ENCODE measurements at places on chromosomes 4 and X.

DNA sequence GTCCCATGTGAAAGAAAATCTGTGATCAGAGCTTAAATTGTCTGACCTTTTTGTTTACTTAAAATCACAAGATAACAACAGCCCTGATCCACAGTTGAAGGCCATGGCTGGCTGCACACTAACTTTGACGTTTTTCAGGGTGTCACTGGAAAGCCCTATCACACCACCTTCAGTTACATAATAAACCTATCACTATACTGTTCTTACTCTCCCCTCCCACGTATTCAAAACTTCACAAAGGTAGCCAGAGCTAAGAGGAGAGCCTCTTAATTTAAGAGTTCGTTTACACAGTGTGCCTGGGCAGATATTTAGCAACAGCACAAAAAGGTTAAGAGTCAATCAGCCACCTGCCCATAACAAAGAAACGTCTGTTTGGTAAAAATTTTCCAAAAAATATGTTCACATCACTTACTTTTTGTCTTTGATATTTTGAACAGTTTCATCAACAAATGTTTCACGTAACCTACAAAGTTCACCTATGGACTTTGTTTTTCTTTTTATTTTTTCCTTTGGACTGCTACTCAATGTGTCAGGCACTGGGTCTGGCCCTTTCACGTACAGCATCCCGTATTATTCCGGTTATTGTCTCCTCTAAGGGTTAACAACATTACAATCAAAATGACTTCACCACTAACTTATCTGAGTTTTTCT, 25.0 kb downstream of the RFC1 start:
- no peak for DNase-seq

DNA sequence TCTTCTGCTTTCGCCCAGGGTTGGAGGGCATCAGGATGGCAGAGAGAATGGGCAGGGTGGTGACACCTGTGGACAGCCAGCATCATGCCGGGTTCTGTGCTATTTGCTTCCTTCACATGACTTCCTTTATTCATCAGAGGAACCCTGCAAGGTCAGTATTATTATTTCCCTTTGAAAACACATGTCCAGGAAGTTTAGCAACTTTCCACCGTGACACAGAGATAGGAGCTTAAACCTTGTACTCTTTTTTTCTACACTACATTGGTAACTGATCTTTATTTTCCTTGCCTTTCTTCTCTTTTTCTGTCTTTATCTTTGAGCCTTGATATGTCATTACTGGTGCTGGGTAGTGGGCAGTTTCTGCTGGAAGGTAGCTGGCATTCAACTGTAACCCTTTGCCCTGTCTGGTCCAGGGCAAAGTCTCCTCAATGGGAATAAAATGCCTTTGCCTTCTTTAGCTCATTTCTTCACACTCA, 5.0 kb upstream of the MGST2 start:
- no peak for DNase-seq

GRCh38 chr4:89029591-89029990, 27.4 kb downstream of the FAM13A start:
- DNase-seq, result no peak

- no peak for DNase-seq
Measured at GRCh38 chrX:131703646-131704045, 159.8 kb downstream of the OR13H1 start.

DNA sequence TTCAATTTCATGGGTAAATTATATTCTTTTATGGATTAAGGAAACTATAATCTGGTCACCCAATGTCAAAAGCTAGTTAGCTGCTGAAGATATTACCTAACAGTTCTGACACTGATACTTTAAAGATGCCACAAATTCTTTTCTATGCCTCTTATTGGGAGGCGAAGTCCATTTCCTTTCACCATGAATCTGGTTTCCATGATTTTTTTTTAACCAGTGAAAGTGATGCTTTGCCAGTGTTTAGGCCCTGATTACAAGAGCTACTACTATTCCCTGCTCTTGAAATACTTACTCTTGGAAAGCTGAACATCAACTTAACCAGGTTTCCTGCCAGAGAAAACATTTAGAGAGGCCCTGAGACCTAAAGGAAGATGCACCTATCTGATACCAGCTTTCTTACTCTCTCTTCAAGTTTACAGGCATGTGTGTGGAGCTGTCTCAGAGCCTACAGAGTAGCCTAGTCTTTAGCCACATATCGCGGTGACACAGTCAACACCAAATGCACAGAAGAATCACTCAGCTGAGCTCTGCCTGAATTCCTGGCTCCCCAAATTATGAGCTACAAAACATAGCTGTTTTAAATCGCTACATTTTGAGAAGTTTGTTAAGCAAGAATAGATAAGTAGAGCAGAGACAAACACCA, 1280.8 kb downstream of the PCDH7 start:
- DNase-seq, result no peak

- DNase-seq, result no peak
Measured at GRCh38 chr4:57866468-57867171, 756.4 kb upstream of the IGFBP7 start.

Data from PC-3 (cell line).